ENCODE measurements at places on chromosomes 4 and X. TPM values are rescaled to one million over a fixed set of nuclear protein-coding genes. Genes with fewer than 3 reads are reported as not detected.

Gene KLB
- not detected for total RNA-seq

Gene XK
- total RNA-seq, result 0.13 TPM

Gene GSPT2
- 9.5 TPM for total RNA-seq

GRCh38 chr4:25020236-25020635 lies 10.5 kb downstream of the LGI2 start:
- peak; percentile 28 for DNase-seq

DNA sequence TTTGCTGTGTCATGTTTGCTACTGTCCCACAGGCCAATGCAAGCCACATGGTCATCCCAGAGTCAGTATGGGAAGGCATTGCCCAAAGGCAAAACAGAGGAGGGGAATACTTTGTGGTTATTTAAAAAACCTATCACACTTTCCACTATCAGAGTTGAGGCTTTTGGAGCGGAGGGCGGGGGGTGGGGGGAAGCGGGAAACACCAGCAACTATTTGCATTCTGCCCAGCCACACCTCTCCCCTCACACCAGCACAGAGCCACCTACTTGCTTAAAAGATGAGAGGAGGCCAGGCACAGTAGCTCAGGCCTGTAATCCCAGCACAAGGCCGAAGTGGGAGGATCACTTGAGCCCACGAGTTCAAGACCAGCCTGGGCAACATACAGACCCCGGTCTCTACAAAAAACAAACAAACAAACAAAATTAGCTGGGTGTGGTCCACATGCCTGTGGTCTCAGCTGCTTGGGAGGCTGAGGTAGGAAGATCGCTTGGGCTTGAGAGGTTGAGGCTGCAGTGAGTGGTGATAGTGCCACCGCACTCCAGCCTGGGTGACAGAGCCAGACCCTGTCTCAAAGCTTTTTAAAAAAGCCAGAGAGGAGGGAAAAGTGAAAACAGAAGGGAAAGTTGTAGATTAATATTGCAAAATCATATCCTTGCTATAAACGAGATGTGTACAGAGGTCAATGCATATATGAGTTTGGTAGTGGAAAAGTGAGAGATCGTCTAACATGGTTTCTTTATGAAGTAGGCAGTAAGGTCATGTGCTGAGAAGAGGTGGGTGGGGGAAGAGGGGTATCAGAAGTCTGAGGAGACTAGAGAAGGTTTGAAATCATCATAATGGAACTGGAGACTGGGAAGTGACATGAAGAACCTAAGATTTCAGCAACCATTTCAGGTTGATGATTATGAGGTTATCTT lies 1.9 kb upstream of the CHST7 start:
- DNase-seq, result no peak

DNA sequence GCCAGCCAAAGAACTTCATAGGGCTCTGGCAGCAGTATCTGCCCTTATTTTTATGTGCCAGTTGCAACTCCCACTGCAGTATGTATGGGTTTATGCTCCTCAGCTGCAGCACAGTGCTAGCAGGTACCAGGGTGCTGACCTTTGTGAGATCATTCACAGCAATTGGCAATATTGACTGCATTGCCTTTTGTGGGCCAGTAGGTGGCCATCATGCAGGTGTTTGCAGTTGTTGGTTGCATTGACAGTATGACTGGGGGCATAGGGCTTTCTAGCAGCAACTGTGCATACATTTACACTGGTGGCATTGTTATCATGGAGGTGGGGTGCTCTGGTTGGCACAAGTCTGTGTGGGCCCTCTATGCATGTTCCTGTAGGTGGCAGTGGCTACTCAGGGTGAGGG lies 42.5 kb downstream of the FAAH2 start:
- no peak for DNase-seq

- no peak for DNase-seq
Observed at GRCh38 chr4:31592293-31592692, 872.1 kb downstream of the PCDH7 start.

DNA sequence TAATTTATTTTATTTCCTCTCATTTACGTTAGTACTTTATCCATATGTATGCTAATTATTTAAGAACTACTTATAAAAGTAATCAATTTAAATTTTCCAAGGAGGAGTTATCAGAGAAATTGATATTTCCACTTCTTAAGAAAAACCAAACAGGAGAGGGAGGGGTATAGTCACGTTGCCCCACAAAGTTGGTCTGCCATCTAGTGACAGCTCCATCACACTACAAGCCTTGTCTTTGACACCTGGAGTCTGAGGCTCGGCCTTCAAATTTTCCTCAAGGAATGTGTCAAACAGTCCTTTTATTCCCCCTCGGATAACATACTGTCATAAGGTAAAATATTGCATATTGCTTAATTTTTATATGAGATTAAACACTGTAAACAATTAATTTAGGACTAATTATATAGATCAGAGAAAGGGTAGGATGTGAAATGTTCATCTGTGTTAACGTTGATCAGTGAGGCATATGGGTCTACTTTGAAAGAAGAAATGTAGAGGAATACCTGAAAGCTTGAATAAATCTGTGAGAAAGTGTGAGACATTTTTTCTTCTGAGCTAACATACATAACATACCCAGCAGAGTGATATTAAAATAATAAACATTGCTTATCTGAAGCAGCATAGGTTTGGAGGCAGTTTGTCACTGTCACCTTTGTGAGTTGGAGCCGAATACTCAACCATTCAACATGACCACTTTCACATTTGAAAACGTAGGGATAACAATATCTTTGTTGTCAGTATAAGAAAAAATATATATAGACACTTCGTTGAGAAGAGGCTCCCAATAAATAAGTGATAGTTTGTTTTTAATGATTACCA lies 114.4 kb downstream of the GLRA3 start:
- DNase-seq, result peak; percentile 40

- DNase-seq, result no peak
Observed at GRCh38 chr4:135120195-135120594, 918.6 kb upstream of the PABPC4L start.

All from LHCN-M2 (cell line).